ENCODE measurements at places on chromosomes 2 and 18. TPM values are rescaled to one million over a fixed set of nuclear protein-coding genes. Genes with fewer than 3 reads are reported as not detected.

GKN1 gene
- not detected for total RNA-seq

IL37 gene
- not detected for total RNA-seq

CDKL4 gene
- total RNA-seq: 0.19 TPM

TEKT4 gene
- total RNA-seq: not detected

NPHP1 gene
- total RNA-seq: 1.9 TPM

LYPD1 gene
- 3.1 TPM for total RNA-seq

MYL1 gene
- not detected for total RNA-seq

HOXD9 gene
- 10.7 TPM for total RNA-seq

LAMA3 gene
- total RNA-seq: 12.6 TPM
